Activated CD8-positive, alpha-beta T cell treated with anti-CD3 and anti-CD28 coated beads for 36 hours (primary cell): ENCODE measurements at places on chromosomes 5 and 9.

GRCh38 chr9:137738703-137739102 lies 119.9 kb downstream of the EHMT1 start:
- no peak overlapping the region for H3K4me3 ChIP-seq
- H3K27me3 ChIP-seq = no peaks in the 10 kb centered on the region

DNA sequence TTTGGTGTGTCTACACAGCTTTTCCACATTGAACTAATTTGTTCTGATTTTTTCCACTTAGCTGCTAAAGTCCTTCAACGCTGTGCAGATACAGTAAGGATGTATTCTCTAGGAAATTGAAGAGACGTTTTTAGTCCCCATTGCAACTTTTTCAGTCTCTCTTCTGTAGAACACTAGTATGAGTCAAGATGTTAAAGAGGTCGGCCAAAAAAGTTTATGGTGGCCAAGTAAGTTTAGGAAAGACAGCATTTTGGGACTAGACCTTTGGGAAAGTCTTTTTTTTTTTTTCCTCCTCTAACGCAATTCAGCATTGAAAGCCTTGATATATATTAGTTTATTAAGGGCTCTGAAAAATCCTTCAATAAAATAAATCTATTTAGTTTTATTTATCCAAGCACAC lies 243.5 kb upstream of the FBXL7 start:
- H3K27me3 ChIP-seq = no peaks in the 10 kb centered on the region
- no peaks in the 10 kb centered on the region for H3K4me1 ChIP-seq
- H3K27ac ChIP-seq = no peak overlapping the region
- no peaks in the 10 kb centered on the region for H3K36me3 ChIP-seq
- DNase-seq = no peak
- H3K4me3 ChIP-seq = no peak overlapping the region

- H3K27me3 ChIP-seq = no peaks in the 10 kb centered on the region
- H3K4me1 ChIP-seq = no peaks in the 10 kb centered on the region
- no peak overlapping the region for H3K4me3 ChIP-seq
- DNase-seq = no peak
- H3K27ac ChIP-seq = no peak overlapping the region
Measured at GRCh38 chr5:19532936-19533335, 455.1 kb downstream of the CDH18 start.

DNA sequence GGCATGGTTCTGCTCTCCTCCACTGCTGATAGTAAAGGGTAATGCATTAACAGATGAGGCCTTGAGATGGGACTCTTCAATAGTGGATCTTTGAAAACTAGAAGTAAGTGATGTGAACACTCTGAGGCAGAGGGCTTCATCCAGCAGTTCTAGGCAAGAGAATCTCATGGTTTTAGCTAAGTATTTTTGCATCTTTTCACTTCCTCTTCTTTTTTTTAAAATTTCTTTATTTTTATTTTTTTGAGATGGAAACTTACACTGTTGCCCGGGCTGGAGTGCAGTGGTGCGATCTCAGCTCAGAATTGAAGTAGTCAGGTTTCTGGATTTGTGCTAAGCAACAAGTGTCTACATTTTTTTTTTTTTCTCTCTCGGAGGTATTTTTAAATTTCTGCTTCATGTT lies 101.9 kb downstream of the MTRR start:
- no peak overlapping the region for H3K27ac ChIP-seq
- no peak for DNase-seq
- H3K4me1 ChIP-seq = no peaks in the 10 kb centered on the region
- H3K4me3 ChIP-seq = no peak overlapping the region
- no peaks in the 10 kb centered on the region for H3K36me3 ChIP-seq
